Pons (tissue), 1 donor: ENCODE measurements at places on chromosomes 3 and 15.
A peak's percentile ranks its signal among the peaks of the same experiment; 100 is the strongest.

- DNase-seq: no peak
Measured at GRCh38 chr15:33013827-33014445, 180.6 kb downstream of the FMN1 start.

GRCh38 chr15:78103406-78104118 lies 11.2 kb downstream of the SH2D7 start:
- DNase-seq: no peak

GRCh38 chr3:55484801-55485791 lies 2.0 kb downstream of the WNT5A start:
- DNase-seq: peak; percentile 65

GRCh38 chr3:138196023-138196422 lies 8.9 kb downstream of the ARMC8 start:
- no peak for DNase-seq

DNA sequence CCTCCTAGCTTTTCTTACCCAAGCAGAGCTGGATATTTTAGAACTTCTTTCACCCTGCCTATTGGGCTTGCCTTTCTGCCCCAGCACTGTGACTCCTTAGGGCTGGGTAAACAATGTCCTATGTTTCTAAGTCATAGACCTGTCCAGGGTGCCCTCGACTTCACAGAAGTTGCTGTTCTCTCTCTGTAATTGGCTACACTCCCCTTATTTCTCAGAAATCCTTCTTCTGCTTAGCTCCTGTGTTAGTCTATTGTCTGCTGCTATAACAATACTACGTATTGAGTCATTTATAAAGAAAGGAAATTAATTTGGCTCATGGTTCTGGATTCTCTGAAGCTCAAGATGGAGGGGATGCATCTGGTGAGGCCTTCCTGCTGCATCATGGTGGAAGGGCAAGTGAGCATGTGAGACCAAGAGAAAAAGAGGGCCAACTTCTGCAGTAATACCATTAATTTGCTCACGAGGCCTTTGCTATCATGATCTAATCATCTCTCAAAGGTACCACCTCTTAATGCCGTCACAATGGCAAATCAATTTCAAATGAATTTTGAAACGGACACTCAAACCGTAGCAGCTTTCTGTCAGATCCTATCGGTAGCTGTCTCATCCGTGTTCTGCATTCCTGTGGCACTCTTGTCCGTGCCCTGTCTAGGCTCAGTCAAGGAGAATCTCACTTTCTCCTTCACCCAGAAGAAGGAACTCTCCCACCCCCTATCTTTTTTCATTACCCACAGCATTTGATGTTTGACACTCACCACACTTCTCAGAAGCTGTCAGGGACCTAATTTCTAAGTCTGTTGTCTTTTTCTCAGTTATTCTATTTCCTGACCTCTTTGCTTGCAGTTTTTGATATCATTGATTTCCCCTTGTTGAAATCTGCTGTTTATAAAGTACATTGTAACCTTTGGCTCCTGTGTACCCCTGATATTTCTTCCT lies 22.3 kb upstream of the GPR171 start:
- DNase-seq: no peak

DNA sequence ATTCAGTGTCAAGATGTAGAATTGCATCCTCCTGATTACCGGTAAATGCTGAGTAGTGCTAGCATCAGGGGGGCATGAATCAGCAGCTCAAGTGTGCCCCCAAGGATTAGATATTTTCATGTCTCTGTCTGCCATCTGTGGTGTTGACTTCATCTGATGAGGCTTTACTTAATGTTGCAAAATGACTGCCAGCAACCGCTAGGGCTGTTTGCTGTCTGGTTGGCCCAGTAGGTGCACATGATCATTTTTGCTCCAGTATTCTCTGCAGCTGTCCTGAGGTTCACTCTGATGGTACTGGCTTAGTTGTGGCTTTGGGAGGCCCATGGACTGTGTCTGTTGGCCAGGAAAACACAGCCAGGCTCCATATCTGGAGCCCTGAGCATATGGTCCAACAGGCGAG lies 316.4 kb downstream of the SOX2 start:
- no peak for DNase-seq

DNA sequence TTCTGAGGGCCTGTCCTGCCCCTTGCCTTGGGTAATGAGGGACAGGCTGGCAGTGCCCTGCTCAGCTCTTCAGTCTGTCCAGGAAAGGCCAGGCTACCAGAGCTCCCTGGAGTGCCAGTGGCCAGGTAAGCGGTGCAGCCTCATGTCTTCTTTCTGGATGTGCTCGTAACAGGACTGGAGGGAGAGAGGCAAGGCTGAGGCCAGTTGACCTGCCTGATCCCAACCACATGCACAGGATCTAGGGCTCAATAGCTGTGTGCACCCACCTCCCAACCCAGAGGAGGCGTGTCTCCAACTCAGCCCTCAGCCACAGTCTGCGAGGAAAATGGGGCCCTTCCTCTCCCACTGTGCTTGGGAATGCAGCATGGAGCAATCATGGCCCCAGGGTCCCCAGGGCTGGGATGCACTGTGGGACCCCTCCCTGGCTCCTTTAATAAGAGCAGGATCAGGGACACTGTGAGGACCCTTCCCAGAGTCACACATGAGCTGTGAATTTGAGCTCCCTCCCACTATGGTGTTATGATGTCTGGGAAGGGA lies 22.5 kb downstream of the ALS2CL start:
- no peak for DNase-seq

- DNase-seq: no peak
Measured at GRCh38 chr3:525415-525814, 328.9 kb downstream of the CHL1 start.

- DNase-seq: no peak
Measured at GRCh38 chr3:56725175-56725574, 42.1 kb upstream of the TASOR start.

- DNase-seq: no peak
Measured at GRCh38 chr3:22951910-22952309, 251.2 kb upstream of the UBE2E2 start.
